Stimulated activated CD8-positive, alpha-beta memory T cell treated with anti-CD3 and anti-CD28 coated beads, Interleukin-7, amount 100 ng/mL, for 1 hour (primary cell): ENCODE measurements at places on chromosomes 1 and 21.

DNA sequence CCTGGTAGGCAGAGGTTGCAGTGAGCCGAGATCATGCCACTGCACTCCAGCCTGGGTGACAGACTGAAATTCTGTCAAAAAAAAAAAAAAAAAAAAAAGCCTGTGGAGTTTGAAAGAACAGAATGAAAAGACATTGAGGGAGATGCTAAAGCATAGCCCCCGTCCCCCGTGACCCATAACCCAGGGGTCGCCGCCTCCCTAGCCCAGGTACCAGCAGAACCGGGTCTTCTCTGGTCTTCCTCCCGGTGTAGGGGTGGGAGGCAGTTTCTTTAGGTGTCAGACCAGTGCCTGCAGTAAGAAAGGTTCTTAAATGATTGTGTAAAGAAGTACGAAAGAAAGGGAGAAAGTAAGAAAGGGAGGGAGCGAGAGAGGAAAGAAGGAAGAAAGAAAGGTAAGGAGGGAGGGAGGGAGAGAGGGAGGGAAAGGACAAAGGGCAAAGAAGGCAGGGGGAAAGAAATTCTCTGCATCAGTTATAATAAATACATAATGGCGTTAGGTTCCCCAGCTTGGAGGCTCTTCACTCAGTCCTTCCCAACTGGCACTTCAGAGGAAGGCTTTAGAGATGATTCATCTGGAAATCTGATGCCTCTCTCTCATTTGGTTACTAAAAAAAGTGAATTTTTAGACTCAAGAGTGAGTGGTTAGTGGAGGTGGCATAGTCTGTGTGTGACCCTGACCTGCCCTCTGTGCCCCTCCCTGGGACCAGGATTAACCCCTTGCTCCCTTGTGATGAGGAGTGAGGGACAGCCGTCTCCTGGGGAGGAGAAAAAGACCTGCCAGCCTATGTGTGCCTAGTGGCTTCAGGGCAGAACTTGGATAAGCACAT, 1.1 kb downstream of the IL24 start:
- DNase-seq = no peak

- no peak for DNase-seq
These were observed 33.6 kb upstream of the FHAD1 start for GRCh38 chr1:15213341-15213821.

DNA sequence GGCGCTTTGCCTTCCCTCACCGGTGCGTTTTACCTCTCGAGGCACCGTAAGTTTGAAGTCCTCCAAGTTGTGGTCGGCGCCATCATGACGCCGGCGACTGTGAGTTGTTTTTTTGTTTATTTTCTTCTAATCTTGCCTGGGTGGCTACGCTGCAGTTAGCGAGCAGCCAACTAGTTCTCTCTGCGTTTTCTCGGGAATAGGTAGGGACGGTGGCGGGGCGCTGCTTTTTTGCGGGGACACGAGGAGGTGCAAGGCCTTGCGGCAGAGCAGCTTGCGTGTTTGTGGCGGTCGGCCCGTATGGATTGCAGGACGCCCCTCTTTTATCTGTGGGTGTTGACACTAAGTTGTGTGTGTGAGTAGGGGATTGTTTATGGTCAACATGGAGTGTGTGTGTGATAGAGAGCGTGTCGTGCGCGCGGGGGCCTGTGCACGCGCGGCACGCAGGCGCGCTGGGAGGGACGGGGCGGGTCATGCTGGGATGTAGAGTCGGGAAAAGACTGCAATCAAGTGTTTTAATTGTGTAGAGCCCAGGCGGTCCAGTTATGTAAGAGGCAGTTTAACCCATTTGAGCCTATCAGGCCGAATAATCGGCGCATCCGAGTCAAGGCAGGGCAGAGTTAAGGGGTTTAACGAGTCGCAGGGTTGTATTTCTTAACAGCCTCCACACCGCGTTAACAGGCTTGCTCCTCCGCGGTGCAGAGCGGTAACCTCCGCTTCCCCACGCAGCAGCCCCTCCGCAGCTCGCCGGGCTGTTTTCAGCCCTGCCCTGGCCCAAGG, 1.2 kb upstream of the NEGR1 start:
- no peak for DNase-seq

DNA sequence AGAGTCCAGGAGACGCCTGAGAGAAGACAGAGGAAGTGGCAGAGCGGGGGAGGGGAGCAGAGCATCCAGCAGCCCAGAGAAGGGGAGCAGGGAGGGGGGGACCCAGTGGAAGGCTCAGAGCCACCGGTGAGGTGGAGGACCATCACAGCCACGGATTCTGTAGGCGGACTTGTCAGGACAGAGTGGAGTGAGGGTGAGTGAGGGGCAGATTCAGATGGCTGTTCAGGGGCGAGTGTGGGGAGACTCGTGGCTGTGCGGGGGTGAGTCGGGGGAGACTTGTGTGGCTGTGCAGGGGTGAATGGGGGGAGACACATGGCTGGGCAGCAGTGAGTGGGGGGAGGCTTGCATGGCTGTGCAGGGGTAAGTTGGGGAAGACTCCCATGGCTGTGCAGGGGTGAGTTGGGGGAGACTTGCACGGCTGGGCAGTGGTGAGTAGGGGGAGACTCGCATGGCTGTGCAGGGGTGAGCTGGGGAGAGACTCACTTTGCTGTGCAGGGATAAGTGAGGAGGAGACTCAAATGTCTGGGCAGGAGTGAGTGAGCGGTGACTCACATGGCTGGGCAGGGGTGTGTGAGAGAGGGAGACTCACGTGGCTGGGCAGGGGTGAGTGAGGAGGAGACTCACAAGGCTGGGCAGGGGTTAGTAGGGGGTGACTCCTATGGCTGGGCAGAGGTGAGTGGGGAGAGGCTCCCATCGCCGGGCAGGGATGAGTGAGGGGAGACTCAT, 56.8 kb upstream of the ABCG1 start:
- DNase-seq = no peak

GRCh38 chr1:41020654-41021053, 871 bp downstream of the SLFNL1 start:
- DNase-seq = no peak

- no peak for DNase-seq
These were observed 134.6 kb upstream of the LRRC7 start for GRCh38 chr1:69433073-69433472.

DNA sequence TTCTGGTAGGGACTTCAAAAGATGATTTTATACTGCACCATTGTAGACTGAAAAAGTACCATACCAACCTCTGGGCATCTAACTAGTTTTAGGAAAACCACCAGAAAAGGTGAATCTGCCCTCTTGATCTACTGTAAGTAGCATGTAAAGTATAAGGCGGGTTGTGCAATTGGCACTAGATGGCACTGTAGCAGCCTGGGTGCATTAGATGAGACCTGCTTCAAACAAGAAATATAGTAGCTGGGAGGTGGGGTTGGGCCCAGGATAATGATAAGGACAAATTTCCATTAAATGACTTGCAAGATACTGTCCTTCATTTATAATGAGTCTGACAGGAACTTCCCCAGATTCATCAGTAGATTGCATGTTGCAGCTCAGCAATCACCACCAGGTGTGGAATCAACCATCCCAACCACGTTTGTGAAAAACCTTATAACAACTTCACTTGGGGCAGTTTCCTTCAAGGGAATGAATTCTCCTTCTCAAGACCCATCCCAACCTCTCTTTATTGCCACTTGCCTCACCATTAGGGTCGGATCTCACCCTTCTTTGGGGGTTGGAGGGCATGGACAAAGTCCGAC, 37.3 kb upstream of the IL10 start:
- DNase-seq = no peak

GRCh38 chr1:28259934-28260802, 850 bp downstream of the SESN2 start:
- no peak for DNase-seq

DNA sequence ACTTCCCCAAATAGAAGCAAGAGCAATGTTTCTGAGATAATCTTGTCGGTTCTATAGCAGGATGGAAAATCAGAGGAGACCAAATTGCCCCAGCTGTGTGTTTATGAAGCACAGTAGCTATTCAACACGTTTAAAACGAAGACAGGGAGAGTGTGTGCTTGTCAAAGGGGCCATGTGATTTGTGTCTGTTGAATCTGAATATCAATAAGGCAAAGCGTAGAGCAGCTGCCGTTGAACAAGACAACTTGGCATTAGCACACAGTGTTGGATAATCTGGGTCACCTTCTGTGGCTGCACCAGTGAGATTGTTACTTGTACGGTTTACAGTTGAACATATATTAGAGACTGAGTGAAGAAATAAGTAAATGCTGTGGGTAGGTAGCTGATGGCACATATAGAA, 1.0 kb downstream of the CRB1 start:
- no peak for DNase-seq

DNA sequence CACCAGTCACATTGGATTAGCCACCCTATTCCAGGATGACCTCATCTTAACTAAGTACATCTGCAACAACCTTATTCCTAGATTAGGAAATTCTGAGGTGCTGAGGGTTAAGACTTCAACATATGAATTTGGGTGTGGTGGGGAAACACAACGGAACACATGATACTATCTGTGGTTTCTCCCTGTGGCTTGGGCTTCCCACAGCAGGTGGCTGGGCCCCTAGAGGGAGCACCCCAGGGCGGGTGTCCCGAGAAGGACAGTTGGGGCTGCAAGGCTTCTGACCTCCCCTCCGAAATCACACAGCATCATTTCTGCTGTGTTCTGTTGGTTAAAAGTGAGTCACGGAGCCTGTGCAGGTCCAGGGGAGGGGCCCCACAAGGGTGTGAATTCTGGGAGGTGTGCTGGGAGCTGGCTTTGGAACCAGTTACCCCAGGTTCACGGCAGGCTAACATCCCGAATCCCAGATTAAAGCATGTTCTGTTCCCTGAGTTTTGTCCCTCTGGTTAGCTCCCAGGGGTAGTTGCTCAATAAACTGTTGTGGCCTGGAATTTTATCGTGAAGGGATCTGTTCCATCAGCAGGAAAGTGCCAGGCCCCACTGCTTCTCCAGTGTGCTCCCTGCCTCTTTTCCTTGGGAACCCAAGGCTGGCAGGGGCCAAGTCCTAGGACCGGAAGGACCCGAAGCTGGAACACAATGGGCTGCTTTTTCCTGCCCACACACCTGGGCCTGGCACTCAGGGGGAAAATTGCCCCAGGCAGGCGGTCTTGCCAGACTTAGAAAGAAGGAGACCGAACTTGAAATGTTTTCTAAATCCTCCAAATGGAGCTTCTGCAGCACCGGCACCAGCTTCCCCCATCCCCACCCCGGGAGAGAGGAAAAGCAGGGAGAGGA, 154.0 kb upstream of the WNT4 start:
- no peak for DNase-seq

- DNase-seq = no peak
These were observed 211.1 kb downstream of the ST6GALNAC3 start for GRCh38 chr1:76285578-76286135.

DNA sequence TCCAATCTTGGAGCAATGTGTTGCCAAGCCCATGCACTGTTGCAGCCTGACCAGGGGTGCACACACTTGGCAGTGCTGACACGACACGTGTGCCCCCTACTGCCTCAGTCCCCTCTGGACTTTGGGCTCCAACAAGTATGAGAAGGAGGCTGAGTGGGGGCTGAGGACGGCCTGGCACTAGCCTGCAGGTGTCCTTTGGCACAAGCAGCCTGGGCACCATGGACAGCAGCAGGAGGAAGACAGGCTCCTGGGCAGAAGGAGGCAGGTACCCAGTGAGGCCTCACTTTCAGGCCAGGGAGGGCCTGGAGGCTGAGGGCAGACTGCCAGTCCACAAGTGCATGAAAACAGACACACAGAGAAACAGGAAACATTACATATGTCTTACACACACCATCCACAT, 1702.9 kb upstream of the B3GALT2 start:
- DNase-seq = no peak
